Uterus (tissue), 4 donors: ENCODE measurements at places on chromosomes 5 and 9.

DNA sequence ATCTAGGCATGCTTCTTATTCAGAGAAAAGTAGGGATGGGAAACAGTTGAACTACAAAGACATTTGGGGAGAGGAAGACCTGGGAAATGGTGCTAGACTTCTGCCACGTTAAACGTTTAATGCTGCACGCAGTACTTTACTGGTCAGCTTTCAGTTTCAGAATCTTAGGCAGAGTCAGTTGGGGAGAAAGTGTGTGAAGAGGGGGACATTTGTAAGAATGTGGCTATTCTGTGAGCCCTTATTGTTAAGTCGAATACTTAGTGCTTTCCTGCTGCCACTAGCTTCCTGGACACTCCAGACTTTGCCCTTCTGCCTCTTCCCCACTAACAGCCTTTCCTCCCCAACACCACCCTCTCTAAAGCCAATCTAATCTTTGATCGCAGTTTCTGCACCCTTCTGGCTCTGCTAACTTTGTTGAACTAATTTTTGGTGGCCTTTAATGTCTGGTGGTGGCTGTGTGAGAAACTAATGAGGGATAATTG lies 6.1 kb downstream of the CYSTM1 start:
- no peak for DNase-seq

GRCh38 chr9:95907794-95908193 lies 32.3 kb downstream of the ERCC6L2 start:
- DNase-seq = no peak

DNA sequence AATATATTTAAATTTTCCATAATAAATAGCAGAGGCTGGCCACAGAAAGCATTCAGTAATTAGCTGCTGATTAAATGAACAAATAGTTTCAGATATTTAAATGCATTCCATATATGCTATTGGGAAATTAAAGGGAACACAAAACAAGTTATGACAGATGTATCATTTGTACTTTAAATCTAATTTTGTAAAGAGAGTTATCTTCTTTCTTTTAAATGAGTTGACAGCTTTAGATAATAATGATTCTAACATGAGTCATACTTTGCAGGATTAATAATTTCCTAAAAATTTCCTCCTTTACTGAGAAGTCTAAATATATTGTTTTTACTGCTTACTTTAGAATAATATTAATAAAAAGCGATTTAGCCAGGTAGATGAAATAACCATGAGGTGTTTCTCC lies 320.1 kb downstream of the ADAMTS6 start:
- no peak for DNase-seq

- DNase-seq = no peak
Measured at GRCh38 chr5:178580271-178580955, 9.8 kb downstream of the COL23A1 start.

GRCh38 chr5:81171769-81172168 lies 61.4 kb upstream of the CKMT2 start:
- no peak for DNase-seq

GRCh38 chr9:3161912-3162311 lies 318.0 kb upstream of the PUM3 start:
- no peak for DNase-seq

DNA sequence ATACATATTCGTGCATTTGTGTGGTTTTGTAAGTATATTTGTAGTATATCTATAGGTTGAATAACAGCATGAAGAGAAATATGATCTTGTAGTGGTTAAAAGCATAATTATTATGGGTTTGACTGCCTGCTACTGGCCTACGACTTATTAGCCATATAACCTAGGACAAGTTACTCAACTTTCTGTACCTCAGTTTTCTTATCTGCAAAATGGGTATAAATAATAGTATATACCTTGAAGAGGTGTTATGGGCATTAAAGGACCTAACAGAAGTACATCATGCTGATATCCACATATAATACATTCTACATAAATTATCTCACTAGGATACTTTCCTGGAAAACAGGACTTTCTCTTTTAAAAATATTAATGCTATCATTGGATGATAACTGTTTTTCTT lies 118.3 kb upstream of the ELL2 start:
- no peak for DNase-seq

DNA sequence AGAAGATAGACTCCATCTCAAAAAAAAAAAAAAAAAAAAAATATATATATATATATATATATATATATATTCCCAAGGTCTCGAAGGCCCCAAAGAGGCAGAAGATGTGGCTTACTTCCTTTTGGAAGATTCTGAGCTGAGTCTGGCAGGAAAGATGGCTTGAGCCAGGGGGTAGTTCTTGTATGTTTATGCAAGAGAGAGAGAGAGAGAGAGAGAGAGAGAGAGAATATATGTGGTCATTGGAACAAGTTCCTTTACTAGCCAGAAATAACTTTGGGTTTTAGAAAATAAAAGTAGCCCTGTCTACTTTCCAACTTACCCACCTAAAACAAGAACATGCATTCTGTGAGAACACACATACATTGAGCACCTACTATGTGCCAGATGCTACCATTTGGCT lies 17.6 kb downstream of the NCS1 start:
- DNase-seq = no peak

- no peak for DNase-seq
Measured at GRCh38 chr9:3088219-3088618, 244.3 kb upstream of the PUM3 start.

- no peak for DNase-seq
Measured at GRCh38 chr5:122358372-122358979, 46.4 kb downstream of the SNCAIP start.
